ENCODE measurements at places on chromosomes 2 and 18. TPM values are rescaled to one million over a fixed set of nuclear protein-coding genes. Genes with fewer than 3 reads are reported as not detected.

DNA sequence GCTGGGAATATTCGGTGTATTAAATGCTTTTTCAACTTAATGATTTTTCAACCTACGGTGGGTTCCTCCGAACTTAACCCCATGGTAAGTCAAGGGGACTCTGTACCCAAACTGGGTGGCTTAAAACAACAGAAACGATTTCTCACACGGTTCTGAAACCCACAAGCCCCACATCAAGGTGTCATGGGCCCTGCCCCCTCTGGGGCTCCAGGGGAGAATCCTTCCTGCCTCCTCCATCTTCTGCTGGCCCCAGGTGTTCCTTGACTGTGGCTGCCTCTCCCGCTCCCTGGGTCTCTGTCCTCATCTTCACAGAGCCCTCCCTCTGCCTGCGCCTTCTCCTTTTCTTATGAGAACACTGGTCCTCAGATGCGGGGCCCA, 301.3 kb upstream of the SALL3 start:
- no peak overlapping the region for H3K27ac ChIP-seq
- no peak for DNase-seq
- no peaks in the 10 kb centered on the region for H3K36me3 ChIP-seq
- no peaks in the 10 kb centered on the region for H3K4me1 ChIP-seq
- no peaks in the 10 kb centered on the region for H3K27me3 ChIP-seq

DNA sequence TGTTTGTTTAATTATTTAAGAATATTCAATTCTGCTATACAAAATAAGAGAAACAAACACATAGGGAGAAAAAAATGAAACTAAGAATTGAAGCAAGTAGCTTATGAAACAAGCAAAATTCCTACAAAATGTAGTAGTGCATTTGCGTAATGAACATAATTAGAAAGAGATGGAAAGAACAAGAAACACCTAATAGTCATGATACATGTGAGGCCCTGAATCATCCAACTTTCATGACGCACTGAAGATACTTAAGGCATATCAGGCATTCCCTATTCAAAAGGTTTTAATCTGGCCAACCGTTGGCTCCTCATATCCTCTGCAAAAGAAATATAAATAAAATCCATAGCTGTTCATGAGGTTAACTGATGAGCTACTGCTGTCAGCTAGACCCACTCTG, 14.5 kb upstream of the NAB1 start:
- H3K4me3 ChIP-seq = no peak overlapping the region
- H3K4me1 ChIP-seq = no peaks in the 10 kb centered on the region
- DNase-seq = no peak
- no peak overlapping the region for H3K27ac ChIP-seq
- no peaks in the 10 kb centered on the region for H3K27me3 ChIP-seq

SP5 gene
- total RNA-seq = 8.4 TPM

POTEC gene
- not detected for total RNA-seq

- H3K4me1 ChIP-seq = no peaks in the 10 kb centered on the region
- DNase-seq = no peak
- H3K4me3 ChIP-seq = no peak overlapping the region
- H3K27ac ChIP-seq = no peak overlapping the region
Measured at GRCh38 chr2:111204706-111205105, 84.0 kb downstream of the BCL2L11 start.

GRCh38 chr2:144972676-144973075, 452.8 kb upstream of the ZEB2 start:
- no peaks in the 10 kb centered on the region for H3K27me3 ChIP-seq
- no peaks in the 10 kb centered on the region for H3K4me1 ChIP-seq
- no peaks in the 10 kb centered on the region for H3K36me3 ChIP-seq
- H3K4me3 ChIP-seq = no peak overlapping the region
- DNase-seq = no peak
- H3K27ac ChIP-seq = no peak overlapping the region

DNA sequence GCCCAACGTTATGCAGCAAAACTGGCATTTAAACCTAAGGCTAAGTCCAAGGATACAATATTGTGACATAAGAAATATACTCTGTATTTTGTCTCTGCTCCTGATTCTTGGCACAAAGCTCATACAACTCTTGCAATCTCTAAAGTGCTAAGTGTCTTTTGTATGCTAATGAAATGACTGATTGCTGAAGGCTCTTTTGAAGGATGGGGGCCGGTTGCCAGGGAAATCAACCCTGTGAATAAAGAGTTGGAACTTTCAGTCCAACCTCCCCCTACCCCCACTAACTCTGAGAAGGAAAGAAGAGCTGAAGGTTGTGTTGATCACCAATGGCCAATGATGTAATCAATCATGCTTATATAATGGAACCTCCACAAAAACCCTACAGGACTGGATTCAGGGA, 40.3 kb downstream of the SESTD1 start:
- DNase-seq = no peak
- no peaks in the 10 kb centered on the region for H3K36me3 ChIP-seq
- no peaks in the 10 kb centered on the region for H3K27me3 ChIP-seq
- no peaks in the 10 kb centered on the region for H3K4me1 ChIP-seq

DNA sequence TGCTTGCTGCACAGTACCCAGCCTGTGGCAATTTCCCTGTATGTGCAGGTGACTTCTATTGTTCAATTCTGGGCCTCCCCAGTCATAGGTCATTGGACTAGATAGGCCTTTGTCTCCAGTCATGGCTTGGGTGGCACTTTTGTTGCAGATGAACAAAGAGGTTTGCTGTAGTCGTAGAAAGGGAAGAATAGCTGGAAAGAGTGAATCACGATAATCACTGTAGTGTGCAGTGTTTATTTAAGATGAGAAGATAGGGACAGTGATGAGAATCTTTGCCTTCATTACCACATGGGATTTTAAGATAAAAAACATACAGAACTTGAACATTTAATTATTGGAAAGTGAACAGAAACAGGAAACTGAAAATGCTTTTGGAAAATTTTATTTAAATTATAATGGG, 156.1 kb upstream of the CYRIA start:
- H3K27me3 ChIP-seq = no peaks in the 10 kb centered on the region
- no peaks in the 10 kb centered on the region for H3K4me1 ChIP-seq
- H3K27ac ChIP-seq = no peak overlapping the region
- no peak overlapping the region for H3K4me3 ChIP-seq
- no peaks in the 10 kb centered on the region for H3K36me3 ChIP-seq

DNA sequence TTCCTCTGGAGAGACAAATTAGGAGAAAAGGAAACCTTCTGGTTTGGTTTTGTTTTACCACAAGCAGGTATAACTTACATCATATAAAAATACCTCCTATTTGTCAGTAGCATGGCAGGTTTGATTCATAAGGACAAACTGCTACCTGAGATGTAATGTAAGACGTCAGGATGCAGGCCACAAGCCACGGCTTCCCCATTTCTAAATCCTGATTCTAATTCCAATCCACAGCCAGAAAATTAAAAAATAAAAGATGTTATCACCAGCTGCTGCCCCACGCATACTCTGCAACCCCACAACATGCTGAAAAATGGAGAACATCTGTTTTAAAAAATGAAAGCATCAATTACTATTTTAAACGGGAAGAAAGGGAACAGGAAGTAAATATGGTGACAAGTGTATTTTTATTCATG, 197.6 kb downstream of the BCL11A start:
- no peak overlapping the region for H3K27ac ChIP-seq
- no peak for DNase-seq
- H3K4me3 ChIP-seq = no peak overlapping the region
- no peaks in the 10 kb centered on the region for H3K27me3 ChIP-seq
- H3K4me1 ChIP-seq = no peaks in the 10 kb centered on the region
- H3K36me3 ChIP-seq = no peaks in the 10 kb centered on the region

DNA sequence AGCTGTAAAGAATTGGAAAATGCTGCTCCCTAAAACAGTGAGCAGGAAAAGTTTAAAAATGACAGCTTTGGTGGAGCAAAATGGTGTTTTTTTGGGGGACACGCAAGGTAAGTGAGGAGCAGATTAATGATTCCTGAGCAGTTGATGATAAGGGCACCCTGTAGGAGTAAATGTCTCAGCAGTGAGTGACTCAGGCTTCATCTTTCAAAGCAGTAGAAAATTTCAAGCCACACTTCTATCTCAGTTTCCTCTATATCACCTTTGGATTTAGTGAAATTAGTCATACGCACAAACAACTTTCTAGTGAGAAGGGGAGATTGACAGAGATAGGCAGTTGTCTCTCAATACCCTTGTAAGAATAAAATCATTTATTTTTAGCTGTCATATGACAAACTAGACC, 709.0 kb upstream of the FAM98A start:
- H3K4me1 ChIP-seq = no peaks in the 10 kb centered on the region
- no peak overlapping the region for H3K27ac ChIP-seq
- H3K36me3 ChIP-seq = no peaks in the 10 kb centered on the region

- H3K4me1 ChIP-seq = no peaks in the 10 kb centered on the region
- H3K36me3 ChIP-seq = no peaks in the 10 kb centered on the region
- no peaks in the 10 kb centered on the region for H3K27me3 ChIP-seq
- no peak overlapping the region for H3K27ac ChIP-seq
- DNase-seq = no peak
Measured at GRCh38 chr2:25504266-25504665, 162.5 kb upstream of the DNMT3A start.

GRCh38 chr2:21289989-21290388, 166.2 kb downstream of the TDRD15 start:
- no peaks in the 10 kb centered on the region for H3K36me3 ChIP-seq
- H3K4me1 ChIP-seq = no peaks in the 10 kb centered on the region
- H3K4me3 ChIP-seq = no peak overlapping the region
- no peak overlapping the region for H3K27ac ChIP-seq

DNA sequence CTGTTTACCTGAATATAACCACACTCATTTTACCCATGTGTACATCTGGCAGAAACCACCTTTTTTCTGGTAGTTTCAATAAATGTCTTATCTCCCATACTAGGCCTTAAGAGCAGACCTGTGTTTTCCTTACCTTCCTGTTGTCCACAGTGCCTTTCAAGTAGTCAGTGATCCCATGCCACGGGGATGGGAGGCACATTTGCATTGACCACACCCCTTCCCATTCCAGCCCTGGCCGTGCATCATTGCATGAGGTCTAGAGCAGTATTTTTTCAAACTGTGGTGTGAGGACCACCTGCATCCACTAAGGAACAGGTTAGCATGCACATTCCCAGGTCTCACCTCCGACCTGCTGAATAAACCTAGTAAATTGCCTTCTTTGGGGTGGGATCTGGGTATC, 165.2 kb upstream of the FOSL2 start:
- no peak overlapping the region for H3K4me3 ChIP-seq
- H3K27me3 ChIP-seq = no peaks in the 10 kb centered on the region
- H3K36me3 ChIP-seq = no peaks in the 10 kb centered on the region
- H3K27ac ChIP-seq = no peak overlapping the region
- H3K4me1 ChIP-seq = no peaks in the 10 kb centered on the region
- DNase-seq = no peak

- H3K27ac ChIP-seq = no peak overlapping the region
- no peaks in the 10 kb centered on the region for H3K4me1 ChIP-seq
- no peaks in the 10 kb centered on the region for H3K27me3 ChIP-seq
- no peaks in the 10 kb centered on the region for H3K36me3 ChIP-seq
Measured at GRCh38 chr18:55353806-55354205, 234.2 kb downstream of the TCF4 start.

SERPINB12 gene
- total RNA-seq = not detected

- no peak overlapping the region for H3K4me3 ChIP-seq
- H3K27me3 ChIP-seq = no peaks in the 10 kb centered on the region
- no peak for DNase-seq
- no peaks in the 10 kb centered on the region for H3K36me3 ChIP-seq
- no peaks in the 10 kb centered on the region for H3K4me1 ChIP-seq
Measured at GRCh38 chr2:111701266-111701665, 182.7 kb downstream of the ANAPC1 start.

GRCh38 chr2:100935372-100935752, 66.7 kb upstream of the RPL31 start:
- H3K27me3 ChIP-seq = no peaks in the 10 kb centered on the region
- no peak for DNase-seq
- H3K4me3 ChIP-seq = no peak overlapping the region
- no peaks in the 10 kb centered on the region for H3K4me1 ChIP-seq
- no peaks in the 10 kb centered on the region for H3K36me3 ChIP-seq

DNA sequence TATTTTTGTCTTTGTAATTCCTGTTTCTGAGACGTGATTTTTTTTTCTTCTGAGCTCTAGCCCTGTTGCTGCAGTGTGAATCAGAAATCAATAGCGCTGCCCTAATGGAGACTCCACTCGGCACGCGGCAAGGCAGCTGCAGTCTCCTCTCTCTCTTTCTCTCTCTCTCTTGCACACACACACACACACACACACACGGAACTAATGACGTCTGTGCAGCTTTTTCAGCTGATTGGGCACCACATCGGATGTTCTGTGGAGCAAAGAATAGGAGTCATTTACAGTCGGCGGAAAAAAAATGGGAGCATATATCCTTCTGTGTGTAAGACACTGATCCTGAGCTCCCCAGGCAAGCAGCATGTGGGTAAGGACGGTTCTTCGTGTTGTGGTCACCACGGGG, 2.0 kb upstream of the MYT1L start:
- H3K4me3 ChIP-seq = no peak overlapping the region
- no peak overlapping the region for H3K27ac ChIP-seq
- no peaks in the 10 kb centered on the region for H3K27me3 ChIP-seq
- DNase-seq = no peak

- H3K4me1 ChIP-seq = no peaks in the 10 kb centered on the region
- no peak overlapping the region for H3K27ac ChIP-seq
- H3K27me3 ChIP-seq = no peaks in the 10 kb centered on the region
- DNase-seq = no peak
Measured at GRCh38 chr2:121247971-121248370, 37.0 kb downstream of the TFCP2L1 start.

GRCh38 chr2:207847807-207848544, 78.3 kb upstream of the FZD5 start:
- H3K27me3 ChIP-seq = no peaks in the 10 kb centered on the region
- DNase-seq = peak; percentile 86
- H3K36me3 ChIP-seq = no peaks in the 10 kb centered on the region
- H3K4me3 ChIP-seq = no peak overlapping the region
- H3K27ac ChIP-seq = peak overlapping the region; percentile 73

- no peaks in the 10 kb centered on the region for H3K4me1 ChIP-seq
- no peak overlapping the region for H3K4me3 ChIP-seq
- DNase-seq = no peak
- H3K27me3 ChIP-seq = no peaks in the 10 kb centered on the region
Measured at GRCh38 chr18:46236156-46236555, 132.0 kb downstream of the HAUS1 start.

DNA sequence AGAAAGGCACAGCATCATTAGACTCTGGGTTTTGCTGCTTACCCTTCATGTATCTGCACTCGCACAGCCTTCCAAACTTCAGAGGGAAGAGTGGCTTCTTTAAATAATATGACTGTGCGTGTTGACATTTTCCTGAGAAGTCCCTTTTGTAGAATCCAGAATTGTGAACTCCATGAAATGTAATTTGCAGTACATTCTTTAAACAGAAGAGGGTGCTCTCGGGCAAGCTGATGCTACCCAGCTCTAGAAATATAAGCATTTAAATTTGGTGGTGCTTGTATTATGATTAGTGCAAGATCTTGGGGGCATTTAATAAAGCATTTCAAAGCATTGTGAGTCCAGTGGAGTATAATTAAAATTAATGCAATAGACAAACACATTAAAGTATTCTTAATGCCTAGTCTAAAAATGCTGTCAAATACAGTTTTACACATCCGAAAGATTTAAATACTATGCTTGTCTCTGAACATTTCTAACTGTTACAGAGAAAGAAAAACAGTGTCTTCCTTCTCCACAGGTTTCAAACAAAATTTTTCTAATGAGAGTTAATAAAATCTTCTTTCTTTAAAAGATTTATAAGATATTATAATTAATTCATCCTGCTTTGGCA, 17.3 kb upstream of the GTF2A1L start:
- no peaks in the 10 kb centered on the region for H3K27me3 ChIP-seq
- H3K36me3 ChIP-seq = no peaks in the 10 kb centered on the region
- no peak overlapping the region for H3K27ac ChIP-seq

RFTN2 gene
- 2.3 TPM for total RNA-seq
